ENCODE measurements at places on chromosomes 1 and 21. TPM values are rescaled to one million over a fixed set of nuclear protein-coding genes. Genes with fewer than 3 reads are reported as not detected.

DNA sequence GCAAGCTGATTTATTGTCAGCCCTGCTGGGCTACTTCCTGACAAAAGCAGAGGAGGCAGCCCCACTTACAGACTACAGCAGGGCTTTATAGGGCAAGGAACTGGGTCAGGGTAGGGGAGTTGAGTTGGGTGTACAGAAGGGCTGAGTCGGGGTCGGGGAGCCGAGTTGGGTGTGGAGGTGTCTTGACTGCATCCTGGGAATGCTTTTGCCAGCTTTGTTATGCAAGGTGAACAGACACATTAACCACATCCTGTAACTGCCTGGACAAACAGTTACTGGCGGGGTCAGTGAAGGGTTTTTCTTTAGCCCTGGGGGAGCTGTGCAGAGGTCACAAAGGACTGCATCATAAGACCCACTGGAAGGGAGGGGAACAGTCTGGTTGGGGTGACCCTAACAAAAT lies 39.1 kb upstream of the GBP5 start:
- DNase-seq: no peak
- H3K36me3 ChIP-seq: no peaks in the 10 kb centered on the region
- H3K4me1 ChIP-seq: no peaks in the 10 kb centered on the region

DNA sequence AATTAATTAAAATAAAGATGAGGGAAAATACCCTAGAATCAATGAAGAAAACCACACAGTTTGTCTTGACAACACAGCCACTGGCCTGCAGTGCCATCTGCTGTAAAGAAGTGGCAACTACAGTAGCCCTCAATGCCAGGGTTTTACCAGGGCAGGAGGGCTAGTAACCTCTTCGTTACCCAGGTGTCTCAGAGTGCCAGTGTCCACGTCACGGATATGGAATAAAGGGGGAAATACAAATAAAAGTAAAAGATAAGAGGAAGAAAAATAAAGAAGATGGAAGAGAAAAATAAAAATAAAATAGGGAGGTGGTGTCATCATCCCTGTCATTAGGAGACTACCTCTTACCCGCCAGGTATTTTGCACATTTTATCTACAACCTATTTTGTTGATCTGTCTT lies 14.2 kb upstream of the SLC44A3 start:
- H3K27me3 ChIP-seq: no peaks in the 10 kb centered on the region
- H3K4me3 ChIP-seq: no peak overlapping the region
- no peak for DNase-seq
- no peak overlapping the region for H3K27ac ChIP-seq

DNA sequence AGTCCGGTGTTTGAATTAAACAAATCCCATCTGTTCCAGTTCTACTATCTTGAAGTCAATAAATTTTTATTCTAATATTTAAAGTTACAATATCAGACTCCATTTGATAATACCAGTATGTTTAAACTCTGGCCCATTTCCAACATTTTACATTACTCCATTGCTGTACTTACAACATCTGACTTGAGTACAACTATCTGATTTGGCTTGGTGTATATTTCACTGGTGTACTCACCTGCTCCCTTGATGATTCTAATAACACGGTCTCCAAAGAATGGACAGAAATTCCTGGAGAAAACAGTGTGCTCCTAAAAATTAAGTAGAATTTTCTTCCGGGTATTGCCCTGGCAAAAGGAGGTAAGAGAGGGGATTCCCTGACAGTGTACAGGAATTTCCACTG lies 680.5 kb upstream of the ADAMTS5 start:
- no peak overlapping the region for H3K27ac ChIP-seq
- H3K36me3 ChIP-seq: no peaks in the 10 kb centered on the region
- H3K4me1 ChIP-seq: no peaks in the 10 kb centered on the region
- no peak for DNase-seq

Gene SLC66A1
- 14.4 TPM for total RNA-seq

GRCh38 chr1:230781594-230781993 lies 34.4 kb downstream of the CAPN9 start:
- H3K27ac ChIP-seq: no peak overlapping the region
- H3K4me1 ChIP-seq: no peaks in the 10 kb centered on the region
- no peak for DNase-seq
- H3K36me3 ChIP-seq: no peaks in the 10 kb centered on the region
- H3K27me3 ChIP-seq: no peaks in the 10 kb centered on the region

DNA sequence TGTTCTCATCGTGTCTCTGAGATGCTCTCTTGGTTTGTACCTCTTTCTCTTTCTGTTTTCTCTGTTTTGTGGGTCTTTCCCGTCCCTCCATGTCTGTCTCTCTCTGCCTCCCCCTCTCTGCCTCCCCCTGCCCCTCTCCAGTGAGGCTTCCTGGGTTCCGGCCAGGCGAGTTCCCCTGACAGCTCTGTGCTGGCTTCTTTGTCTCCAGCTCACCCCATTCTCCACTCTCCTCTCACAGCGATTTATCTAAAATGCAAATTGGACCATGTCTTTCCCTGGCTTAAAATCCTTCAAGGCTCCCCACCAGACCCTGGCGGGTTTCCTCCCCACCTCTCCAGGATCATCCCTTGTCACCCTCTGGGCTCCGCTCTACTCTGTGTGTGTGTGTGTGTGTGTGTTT lies 202.4 kb upstream of the POU3F1 start:
- no peaks in the 10 kb centered on the region for H3K27me3 ChIP-seq
- no peak overlapping the region for H3K4me3 ChIP-seq
- H3K36me3 ChIP-seq: no peaks in the 10 kb centered on the region
- H3K4me1 ChIP-seq: peaks cover 16% of the 10 kb centered on the region

Gene MXRA8
- 659 TPM for total RNA-seq

Gene ST6GALNAC5
- total RNA-seq: 57.2 TPM

Gene GALNT2
- total RNA-seq: 66.6 TPM

DNA sequence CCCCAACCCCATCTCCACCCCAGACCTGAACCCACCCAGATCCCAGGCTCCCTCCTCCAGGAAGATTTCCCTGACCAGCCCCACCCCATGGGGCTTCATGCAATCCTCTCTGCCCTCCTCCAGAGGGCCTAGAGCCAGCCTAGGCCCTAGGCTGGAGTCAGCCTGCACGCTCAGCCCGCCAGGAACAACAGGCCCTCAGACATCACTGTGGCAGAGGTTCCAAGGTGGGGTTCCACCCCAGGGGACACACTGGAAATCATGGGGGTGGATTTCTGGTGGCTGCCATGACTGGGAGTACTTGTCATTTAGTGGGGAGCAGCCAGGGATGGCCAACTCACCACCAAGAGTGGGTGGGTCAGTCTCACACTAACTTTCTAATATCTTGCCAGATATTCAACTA lies 122.0 kb downstream of the GLIS1 start:
- no peak overlapping the region for H3K27ac ChIP-seq
- no peaks in the 10 kb centered on the region for H3K4me1 ChIP-seq
- no peaks in the 10 kb centered on the region for H3K27me3 ChIP-seq
- H3K36me3 ChIP-seq: no peaks in the 10 kb centered on the region

DNA sequence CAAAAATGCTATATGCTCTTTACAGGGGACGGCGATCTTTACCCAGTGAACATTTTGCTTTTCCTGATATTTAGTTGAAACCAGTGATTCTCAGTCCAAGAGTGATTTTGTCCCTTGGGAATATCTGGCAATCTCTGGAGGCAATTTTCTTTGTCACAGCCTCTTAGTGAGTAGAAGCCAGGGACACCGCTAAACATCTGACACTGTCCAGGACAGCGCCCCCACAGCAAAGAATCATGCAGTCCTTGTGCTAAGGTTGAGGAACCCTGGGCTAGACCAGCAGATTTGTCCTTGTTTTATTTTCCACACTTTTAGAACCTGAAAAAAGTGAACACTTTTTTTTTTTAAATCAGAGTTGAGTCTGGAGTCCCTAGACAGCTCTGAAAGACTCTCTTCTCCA lies 13.1 kb downstream of the EVA1C start:
- no peak overlapping the region for H3K4me3 ChIP-seq
- H3K4me1 ChIP-seq: peaks cover 43% of the 10 kb centered on the region
- no peaks in the 10 kb centered on the region for H3K36me3 ChIP-seq
- DNase-seq: no peak

GRCh38 chr1:49686107-49686506 lies 337.6 kb downstream of the AGBL4 start:
- H3K4me3 ChIP-seq: no peak overlapping the region
- H3K36me3 ChIP-seq: no peaks in the 10 kb centered on the region
- no peak overlapping the region for H3K27ac ChIP-seq
- DNase-seq: no peak
- H3K4me1 ChIP-seq: no peaks in the 10 kb centered on the region

- DNase-seq: no peak
- H3K36me3 ChIP-seq: no peaks in the 10 kb centered on the region
- no peaks in the 10 kb centered on the region for H3K27me3 ChIP-seq
- H3K4me3 ChIP-seq: no peak overlapping the region
Measured at GRCh38 chr21:36891692-36892091, 74.8 kb downstream of the HLCS start.

Gene TNFRSF4
- total RNA-seq: 0.90 TPM

GRCh38 chr1:24640288-24640687 lies 2.8 kb upstream of the SRRM1 start:
- peaks cover 1% of the 10 kb centered on the region for H3K36me3 ChIP-seq
- H3K4me3 ChIP-seq: no peak overlapping the region
- no peak for DNase-seq
- no peaks in the 10 kb centered on the region for H3K27me3 ChIP-seq

Gene FAM163A
- not detected for total RNA-seq

DNA sequence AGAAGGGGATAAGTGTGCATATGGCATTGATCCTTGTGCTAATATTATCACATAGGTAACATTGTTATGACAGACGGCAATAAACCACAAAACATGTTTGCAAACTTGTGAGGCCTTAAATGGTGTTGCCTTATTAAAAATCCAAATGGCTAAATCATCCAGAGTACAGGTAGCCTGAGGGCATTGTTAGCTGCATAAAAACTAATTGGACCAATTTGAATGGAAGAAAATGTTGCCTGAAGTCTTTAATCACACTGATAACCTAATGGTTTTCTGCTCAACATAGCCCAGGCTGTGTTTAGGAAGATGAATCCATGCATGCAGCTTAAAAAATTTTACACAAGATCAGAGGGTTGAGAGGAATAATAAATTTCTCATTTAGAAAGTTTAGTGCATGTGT lies 19.4 kb upstream of the LRRC53 start:
- H3K36me3 ChIP-seq: no peaks in the 10 kb centered on the region
- H3K4me3 ChIP-seq: no peak overlapping the region

Gene RAB3B
- total RNA-seq: not detected

DNA sequence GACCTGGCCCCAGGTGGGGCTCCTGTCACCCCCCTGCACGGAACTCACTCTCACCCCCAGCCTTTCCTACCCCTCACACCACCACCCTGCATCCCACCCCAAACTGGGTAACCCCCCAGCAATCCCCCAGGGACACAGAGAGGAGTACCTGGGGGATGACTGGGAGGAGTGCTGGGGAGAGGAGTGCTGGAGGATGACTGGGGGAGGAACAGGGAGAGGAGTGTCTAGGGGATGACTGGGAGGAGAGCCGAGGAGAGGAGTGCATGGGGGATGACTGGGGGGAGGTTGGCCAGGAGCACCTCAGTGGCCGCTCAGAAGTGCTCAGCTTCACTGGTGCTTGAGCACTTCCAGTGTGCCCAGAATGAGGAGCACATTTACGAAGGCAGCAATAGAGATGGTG lies 59.1 kb downstream of the SIK1 start:
- H3K4me1 ChIP-seq: no peaks in the 10 kb centered on the region
- H3K36me3 ChIP-seq: no peaks in the 10 kb centered on the region
- H3K4me3 ChIP-seq: no peak overlapping the region
- DNase-seq: no peak
- no peaks in the 10 kb centered on the region for H3K27me3 ChIP-seq

DNA sequence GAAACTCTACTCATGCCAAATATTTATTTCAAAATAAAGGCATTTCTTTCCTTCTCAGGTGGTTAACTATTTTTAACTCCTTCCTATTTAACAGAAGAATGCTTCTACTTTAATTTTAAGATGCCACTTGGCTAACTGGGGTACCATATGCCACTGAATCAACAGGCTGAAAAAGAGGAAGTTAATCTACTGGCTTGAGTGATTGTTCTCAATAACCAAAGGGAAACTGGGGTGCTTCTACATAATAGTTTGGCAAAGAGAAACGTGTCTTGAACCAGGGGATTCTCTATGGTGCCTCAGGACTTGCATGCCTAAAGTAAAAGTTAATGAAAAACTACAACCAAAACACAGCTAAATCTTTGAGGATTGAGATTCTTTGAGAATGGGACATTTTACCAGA lies 142.6 kb downstream of the DENND1B start:
- no peak overlapping the region for H3K4me3 ChIP-seq
- no peaks in the 10 kb centered on the region for H3K27me3 ChIP-seq
- no peaks in the 10 kb centered on the region for H3K36me3 ChIP-seq
- no peak overlapping the region for H3K27ac ChIP-seq

Gene TMCO4
- total RNA-seq: 28.8 TPM

DNA sequence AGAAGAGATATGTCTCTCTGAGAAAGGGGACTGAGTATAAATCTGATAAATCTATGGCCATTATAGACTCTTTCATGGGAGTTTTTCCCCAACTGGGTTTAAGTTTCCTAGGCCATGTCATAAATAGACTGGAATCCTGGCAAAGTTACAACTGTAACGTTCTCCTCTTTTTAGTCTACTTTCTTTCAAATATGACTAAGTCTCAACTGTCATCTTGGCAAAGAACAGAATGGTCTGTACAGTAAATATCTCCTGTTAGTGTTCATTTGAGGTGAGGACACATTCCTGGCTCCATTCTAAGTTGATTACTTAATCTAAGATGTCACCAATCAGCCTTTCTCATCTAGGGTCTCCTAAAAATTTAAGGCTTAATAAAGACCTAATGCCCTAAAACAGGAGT lies 300.5 kb downstream of the BRINP2 start:
- no peaks in the 10 kb centered on the region for H3K36me3 ChIP-seq
- H3K4me1 ChIP-seq: no peaks in the 10 kb centered on the region
- no peak overlapping the region for H3K27ac ChIP-seq
- H3K4me3 ChIP-seq: no peak overlapping the region
- H3K27me3 ChIP-seq: no peaks in the 10 kb centered on the region

Measured in tibial nerve (tissue), 4 donors.